ENCODE measurements at places on chromosomes 2 and 18.

DNA sequence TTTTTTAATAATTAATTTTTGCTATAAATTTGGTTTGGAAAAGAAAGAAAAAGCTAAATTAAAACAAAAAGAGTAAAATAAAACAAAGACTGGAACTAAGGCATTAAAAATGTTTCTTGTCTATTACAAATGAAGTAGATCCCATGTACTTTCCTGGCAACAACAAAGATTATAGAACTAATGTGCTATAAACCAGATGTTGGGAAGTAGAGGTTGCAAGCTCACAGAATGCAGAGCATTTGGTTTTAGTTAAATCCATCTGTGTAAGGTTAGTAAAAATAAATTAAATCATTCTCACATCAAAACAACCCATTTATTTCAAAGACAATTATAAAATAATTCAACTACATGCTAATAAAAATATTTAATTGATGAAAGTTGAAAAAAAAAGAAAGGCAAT is 157.2 kb upstream of the ZC3H15 start:
- no peak for DNase-seq

DNA sequence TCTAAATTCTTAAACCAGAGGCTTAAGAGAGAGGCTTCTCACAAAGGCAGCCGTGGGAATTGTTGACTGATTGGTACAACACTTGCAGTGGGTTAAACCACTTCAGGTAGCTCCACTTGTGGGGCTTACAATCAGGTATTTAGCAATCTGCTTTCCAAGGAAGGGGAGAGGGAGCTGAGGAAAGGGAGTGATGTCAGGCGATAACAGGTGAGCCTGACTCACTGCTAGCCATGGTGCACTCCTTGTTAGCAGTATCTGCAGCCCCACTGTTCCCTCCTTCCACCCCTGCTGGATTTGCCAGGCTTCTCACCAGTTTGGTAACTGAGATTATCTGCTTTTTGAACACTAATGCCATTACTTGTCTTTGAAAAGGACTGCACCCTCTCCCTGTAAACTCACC is 1056.7 kb upstream of the FANCL start:
- no peak for DNase-seq

- DNase-seq, result no peak
These were observed 1128.6 kb upstream of the CDH2 start for GRCh38 chr18:29305516-29305915.

DNA sequence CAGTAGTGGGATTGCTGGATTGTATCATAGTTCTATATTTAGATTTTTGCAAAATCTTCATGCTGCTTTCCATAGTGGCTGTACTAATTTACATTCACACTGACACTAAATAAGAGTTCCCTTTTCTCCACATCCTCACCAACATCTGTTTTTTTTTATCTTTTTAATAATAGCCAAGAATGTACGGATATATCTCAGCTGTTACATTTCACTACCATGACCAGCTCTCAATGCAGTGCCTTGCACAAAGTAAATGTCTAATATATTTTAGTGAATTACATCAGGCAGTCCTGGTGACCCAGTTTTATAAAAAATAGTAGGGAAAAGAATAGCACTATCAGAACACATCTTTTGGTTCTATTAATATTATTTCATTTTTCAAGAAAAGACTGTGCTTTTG is 161.8 kb downstream of the LNPK start:
- no peak for DNase-seq

DNA sequence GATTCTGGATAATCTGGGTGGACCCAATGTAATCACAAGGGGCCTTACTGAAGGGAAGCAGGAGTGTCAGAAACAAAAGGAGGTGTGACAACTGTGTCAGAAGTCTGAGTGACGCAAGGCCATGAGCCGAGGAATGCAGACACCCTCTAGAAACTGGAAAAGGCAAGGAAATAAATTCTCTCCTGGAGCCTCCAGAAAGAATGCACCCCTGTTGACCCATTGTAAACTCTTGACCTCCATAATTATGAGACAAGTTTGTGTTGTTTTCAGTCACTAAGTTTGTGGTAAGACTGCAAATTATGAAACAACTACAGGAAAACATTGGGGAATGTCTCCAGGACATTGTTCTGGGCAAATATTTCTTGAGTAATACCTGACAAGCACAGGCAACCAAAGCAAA is 47.3 kb upstream of the B3GNT7 start:
- no peak for DNase-seq

DNA sequence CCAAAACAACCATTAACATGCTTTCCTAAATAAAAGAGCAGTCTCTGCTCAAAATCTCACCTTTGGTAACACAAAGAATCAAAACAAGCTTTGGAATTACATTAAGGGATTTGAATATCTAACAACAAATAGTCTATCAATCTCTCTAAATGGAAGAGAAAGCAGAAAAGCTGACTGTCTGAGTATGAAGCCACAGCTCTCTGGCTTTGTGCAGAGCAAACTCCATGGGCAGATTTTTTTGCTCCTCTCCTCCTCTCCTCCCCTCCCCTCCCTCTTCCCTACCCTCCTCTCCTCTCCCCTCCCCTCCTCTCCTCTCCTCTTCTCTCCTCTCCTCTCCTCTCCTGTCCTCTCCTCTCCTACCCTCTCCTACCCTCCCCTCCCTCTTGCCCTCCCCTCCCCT is 329.5 kb upstream of the ETAA1 start:
- DNase-seq, result no peak
